Stimulated activated CD4-positive, alpha-beta T cell treated with anti-CD3 and anti-CD28 coated beads, TNF-alpha, amount 100 ng/mL, for 48 hours (primary cell): ENCODE measurements at places on chromosomes 12 and 14.

DNA sequence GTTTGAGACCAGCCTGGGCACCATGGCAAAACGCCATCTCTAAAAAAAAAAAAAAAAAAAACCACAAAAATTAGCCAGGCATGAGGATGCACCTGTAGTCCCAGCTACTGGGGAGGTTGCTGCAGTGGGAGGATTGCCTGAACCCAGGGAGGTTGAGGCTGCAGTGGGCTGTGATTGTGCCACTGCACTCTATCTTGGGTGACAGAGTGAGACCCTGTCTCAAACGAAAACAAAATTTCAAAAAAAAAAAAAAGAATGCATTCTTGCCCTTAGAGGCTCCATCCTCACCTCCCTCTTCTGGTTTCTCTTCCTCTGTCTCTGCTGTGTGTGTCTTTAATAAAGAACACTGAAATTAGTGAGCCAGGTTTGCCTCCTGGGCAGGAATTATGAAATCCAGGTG lies 107.8 kb downstream of the VCPKMT start:
- no peak for DNase-seq

- no peak for DNase-seq
Measured at GRCh38 chr12:132492522-132492921, 2.6 kb downstream of the FBRSL1 start.

GRCh38 chr14:46769292-46769691 lies 117.7 kb upstream of the RPL10L start:
- DNase-seq: no peak

DNA sequence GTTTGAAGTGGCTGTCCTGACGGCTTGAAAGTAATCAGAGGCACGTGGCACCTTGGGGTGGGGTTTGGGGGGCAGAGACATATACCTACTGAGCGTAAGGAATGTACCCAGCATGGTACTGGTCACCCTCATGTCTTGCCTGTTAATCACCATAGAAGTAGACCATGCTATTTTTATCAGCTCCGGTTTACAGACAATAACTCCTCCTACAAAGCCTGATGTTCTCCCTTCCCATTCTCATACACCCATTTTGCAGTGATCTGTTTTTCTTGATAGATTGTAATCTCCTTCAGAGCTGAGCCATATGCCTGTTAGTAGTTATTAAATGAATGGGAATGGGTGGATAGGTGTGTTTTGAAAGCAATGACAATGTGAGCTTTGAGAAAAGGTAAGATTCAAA lies 10.5 kb downstream of the EVL start:
- DNase-seq: no peak

DNA sequence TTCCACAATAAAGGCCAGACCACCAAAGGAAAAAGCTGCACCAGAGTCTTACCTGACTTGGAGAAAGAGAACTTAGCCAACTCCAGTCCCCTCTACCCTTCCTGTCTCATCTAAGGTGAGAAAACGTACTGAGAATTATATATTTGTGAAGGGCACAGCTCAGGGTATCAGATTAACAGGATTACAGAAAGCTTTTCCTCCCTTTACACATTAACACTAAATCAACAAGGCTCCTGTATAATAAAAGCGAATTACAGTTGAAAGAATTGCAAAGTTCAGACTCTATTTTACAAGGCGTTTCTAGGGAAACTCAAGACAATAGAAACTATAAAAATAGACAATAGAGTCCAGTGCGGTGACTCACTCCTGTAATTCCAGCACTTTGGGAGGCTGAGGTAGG lies 82.7 kb upstream of the RPL10L start:
- no peak for DNase-seq

GRCh38 chr14:74348241-74348734 lies at the start of gene VRTN:
VRTN (plus strand) TSS chr14:74348471; CDS start chr14:74356784, 8,313 bp downstream.
- no peak for DNase-seq

GRCh38 chr12:17652436-17652835 lies 437.6 kb downstream of the RERGL start:
- no peak for DNase-seq

DNA sequence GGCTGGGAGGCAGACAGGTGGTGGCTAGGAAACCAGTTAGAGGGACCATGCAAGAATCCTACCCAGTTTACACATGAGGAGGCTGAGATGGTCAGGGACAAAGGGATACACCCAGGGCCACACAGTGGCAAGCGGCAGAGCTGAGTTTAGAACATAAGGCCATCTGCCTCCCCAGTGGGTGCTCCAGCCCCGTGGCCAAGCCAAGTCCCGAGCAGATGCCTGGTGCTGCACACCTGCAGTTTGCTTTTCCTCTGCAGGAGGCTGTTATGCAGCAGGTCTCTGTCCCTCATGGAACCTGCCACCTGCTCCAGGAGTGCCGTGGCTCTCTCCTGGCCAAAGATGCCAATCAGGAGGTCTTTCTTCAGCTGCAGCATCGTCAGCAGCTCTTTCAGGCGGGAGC lies 70.8 kb downstream of the SYNE3 start:
- DNase-seq: no peak

DNA sequence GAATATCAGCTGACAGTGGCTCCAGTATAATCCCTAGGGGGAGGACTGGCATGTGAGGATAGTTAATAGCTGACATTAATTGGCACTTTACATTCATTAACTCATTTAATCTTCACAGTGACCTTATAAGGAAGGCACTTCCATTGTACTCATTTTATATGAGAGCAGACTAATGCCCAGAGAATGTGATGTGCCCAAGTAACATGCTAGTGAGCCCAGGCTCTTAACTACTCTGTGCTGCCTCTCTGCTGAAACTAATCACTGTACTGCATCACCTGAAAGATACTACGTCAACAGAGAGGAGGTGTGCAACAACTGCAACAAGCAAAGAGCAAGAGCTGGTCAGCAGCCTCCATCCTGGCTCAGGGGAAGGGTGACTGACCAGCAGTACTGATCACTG lies 40.1 kb downstream of the GALNT4 start:
- DNase-seq: no peak

- DNase-seq: no peak
Measured at GRCh38 chr12:122841544-122842321, 6.5 kb downstream of the HIP1R start.
